ENCODE measurements at places on chromosomes 4 and X.

DNA sequence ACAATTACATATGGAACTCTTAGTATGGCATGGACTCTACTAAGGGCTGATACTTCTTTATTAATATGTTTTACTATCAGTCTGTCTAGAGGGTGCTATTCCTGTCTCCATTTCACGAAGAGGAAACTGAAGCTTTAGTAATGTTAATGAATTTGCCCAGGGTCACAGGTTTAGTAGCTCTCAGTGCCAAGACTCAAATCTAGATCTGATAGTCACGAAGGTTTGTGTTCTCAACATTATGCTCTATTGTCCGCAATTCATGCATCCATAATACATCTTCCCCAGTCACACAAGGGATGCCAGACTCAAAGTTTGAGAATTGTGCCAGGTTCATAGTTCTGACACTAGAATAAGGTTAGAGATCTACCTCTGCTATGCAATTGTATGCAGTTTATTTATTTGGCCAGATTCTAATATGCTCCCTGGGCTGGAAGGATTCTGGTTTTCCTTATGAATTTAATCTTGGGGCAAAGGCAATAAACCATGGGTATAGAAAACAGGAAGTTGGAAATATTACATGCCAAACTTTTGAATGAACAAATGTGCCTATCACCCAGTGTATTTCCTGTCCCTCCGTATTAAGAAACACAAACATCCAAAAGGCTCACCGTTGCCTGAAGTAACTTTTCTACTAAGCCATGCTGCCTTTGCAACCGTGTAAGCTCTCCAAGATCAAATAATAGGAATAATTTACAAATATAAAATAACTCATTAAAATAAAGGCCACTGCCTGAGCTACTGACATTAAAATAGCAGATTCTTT lies 478.5 kb downstream of the INPP4B start:
- DNase-seq, result no peak

DNA sequence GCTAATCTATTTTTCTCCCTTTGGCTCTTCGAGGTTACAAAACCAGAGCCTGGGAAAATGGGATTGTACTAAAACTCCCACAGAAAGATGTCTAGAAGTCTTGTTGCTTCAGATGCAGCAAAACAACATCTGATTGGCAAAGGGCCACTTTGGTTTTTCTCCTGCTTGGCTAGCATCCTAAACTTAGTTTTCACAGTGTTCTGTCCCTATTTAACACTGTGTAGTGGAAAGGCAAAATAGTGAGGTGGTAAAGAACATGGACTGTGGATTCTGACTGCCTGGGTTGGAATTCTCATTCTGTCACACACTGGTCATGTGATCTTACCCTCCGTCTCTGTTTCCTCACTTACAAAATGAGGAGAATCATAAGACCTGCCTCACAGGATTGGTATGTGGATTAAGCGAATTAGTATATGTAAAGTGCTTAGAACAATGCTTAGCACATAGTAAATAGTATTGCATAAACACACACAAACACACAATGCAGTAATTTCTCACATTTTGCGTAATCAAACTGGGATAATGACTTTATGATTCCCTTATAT lies 23.5 kb downstream of the TIGD2 start:
- no peak for DNase-seq

DNA sequence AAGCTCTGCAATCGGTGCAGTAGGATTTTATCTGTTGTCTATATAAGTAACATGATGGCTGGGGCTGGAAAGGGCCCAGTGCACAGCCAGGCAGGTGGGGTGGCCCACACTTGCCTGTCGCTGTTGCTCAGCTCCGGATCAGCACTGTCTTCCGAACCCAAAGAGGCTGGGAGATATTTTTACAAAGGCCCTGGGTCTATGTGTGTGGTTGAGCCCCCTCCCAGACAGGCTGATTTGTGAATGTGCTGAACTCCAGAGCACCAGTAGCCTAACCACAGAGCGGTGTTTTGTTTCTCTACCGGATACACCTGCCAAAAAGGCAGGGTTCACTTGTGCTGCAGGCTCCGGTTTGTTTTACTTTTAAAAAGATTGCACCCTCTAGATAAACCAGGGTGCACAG lies 33.5 kb upstream of the CHRNA9 start:
- no peak for DNase-seq

DNA sequence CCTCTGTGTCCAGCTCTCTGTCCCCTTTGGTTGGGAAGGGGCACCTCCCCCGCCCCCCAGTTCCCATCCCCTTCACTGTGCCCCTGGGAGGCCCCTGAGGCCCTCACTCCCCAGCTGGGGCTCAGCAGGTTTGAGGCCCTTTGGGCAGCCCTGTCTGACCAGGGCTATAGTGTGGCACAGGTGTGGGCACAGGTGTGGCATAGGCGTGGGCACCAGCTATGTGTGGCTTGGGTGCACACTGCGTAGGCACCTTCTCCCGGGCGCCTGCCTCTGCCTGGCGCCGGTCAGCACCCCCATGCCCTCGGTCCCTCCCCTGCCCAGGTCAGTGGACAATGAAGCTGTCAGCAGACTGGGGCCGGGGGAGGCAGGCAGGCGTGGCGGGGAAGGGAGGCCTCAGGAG lies 7.5 kb upstream of the FGFR3 start:
- DNase-seq, result no peak

DNA sequence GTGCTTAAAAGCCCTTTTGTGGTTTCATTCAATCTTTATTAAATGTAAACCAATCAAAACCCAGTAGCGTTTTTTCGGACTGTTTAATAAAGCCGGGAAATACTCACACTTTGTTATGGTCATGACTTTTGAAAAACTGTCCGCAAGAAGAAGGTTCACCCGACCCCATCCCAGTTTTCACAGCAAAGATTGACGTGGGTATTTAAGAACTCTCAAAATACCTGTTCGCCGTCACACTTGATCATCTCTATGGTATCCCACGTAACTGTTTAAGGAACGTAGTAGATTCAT lies 20.9 kb downstream of the ETDB start:
- no peak for DNase-seq

- no peak for DNase-seq
Measured at GRCh38 chr4:168822481-168822880, 187.6 kb downstream of the CBR4 start.

DNA sequence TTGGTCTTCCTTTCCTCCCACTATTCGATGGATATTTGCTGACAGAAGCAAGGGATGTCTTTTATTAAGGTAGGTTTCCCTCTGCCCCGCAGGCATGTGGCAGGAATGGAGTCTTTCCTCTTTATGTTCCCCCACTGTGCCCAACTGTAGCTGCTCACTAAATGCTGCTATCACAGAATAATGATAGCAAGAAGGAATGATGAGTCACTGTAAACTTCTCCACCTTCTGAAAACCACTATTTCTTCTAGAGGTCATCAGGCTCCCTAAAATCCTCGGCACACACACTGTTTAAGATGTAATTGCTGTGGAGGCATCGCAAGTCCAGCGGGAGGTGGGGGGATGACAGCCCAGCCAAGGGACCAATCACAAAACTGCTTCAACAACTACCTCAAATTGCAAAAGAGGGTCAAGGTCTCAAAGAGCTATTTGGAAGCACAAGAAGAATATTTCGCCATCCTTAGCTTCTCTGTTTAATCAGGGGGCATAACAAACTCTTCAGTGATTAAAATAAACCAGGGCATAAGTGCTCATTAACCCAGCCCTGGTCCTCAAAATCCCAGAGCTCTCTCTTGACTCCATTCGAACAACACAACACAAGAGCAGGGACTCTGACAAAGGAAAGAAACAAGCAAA lies 13.9 kb downstream of the QDPR start:
- no peak for DNase-seq

DNA sequence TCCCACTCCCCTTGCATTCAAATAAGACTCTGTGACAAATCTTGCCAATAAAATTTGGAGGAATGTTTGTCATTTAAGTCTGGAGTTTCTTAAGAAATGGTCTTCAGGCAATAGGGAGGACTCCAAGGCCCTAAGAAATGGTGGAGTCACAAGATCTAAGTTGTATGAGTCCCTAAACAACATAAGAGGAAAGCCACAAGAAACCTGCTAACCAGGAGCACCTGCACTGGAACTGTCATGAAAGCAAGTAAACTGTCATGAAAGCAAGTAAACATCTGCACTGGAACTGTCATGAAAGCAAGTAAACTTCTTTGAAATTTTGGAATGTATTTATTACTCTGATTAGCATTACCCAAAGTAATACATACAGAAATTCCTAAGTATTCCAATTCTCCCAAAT lies 3.5 kb downstream of the CNOT6L start:
- no peak for DNase-seq

- no peak for DNase-seq
Measured at GRCh38 chr4:61853041-61853440, 652.9 kb downstream of the ADGRL3 start.

DNA sequence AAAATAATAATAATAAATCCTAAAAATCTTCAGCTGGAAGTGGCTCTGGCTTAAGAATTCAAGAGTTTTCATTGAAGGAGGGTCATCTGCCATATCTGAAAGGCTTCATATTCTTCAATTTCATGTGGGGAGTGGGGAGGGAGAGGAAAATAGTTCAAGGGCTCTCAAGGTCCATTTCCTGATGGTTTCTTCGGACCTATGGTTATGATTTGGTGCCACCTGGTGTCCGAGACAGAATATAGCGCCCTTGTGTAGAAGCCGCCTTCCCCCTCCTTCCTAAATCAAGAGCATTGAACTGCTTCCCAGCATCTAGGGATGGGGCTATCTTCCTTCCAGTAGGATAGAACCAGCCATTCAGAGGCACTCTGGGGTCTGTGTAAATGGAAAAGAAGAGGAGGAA lies 34.3 kb downstream of the NLGN3 start:
- peak; percentile 70 for DNase-seq

- peak; percentile 22 for DNase-seq
Measured at GRCh38 chr4:184648313-184649025, 778 bp downstream of the CASP3 start.

GRCh38 chr4:152735396-152735859 lies 44.1 kb downstream of the TIGD4 start:
- DNase-seq, result peak; percentile 49

GRCh38 chrX:24870143-24870542 lies 145.6 kb downstream of the ARX start:
- DNase-seq, result peak; percentile 5

GRCh38 chrX:103687696-103688201 lies 1.2 kb upstream of the MORF4L2 start:
- DNase-seq, result peak; percentile 12

DNA sequence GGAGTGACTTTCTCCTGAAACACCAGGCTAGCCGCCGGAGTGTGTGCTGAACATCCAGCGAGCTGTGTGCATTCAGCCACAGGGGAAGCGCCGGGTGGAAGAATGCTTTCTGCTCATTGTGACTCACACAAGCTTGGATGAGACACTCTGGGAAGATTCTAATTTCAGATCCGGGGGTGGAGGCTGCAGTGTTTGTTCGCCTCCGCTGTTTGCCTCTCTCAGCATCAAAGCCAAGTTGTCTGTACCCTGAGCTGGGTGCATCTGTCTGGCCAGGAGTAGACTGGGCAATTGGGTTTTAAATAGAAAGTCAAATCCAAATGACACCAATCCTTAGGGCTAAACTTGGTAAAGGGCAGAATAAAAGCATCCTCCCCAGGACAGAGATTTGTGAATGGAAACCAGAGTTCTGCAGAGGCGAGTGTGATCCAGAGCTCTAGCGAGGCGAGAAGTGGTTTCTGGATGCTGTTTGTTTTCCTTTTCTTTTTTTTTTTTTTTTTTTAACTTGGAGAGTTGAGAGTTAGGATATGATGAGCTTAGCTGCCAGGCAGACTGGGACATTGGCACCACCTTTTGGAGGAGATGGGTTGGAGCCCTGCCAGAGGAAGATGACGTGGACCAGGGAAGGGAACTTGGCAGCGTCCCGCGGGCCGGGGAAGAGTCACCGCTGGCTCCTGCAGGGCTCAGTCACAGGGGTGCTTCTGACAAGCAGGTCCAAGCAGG lies 196.0 kb upstream of the PSAPL1 start:
- peak; percentile 75 for DNase-seq

GRCh38 chr4:184529283-184529682 lies 54.9 kb upstream of the IRF2 start:
- peak; percentile 54 for DNase-seq

DNA sequence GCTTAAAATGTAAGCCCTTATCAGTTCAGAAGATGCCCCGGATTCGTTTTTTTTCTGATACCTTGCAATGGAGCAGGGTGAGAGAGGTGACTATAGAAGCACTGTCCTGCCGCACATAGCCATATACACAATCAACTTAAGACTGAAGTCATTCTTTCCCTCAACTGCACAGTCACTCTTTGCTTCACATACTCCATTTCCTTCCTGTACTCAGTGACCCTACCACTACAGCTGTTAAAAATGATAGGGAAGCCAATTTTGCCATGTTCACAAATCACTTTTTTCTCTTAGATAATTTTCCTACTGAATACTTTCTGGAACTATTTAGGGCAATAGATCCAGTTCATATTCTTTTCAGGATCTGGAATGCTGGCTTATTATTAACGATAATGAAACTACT lies 300.0 kb downstream of the ANK2 start:
- DNase-seq, result no peak

DNA sequence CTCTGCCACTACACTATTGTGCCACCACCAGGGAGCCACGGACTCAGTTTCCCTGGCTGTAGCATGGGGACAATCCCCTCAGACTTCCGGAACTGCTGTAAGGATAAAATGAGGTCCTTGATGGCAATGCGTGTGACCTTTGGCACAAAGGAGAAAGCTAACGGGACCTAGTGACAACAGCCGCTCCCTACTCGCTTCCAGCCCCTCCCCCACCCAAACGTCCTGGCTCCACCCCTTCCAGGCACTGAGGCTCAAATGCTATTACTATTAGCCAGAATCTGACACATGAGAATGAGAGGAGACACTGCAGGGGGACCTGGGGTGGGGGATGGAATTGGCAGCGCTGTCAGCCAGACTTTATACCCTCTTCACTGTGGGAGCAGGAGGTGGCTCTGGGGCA lies 5.4 kb upstream of the DUSP9 start:
- DNase-seq, result no peak

- DNase-seq, result no peak
Measured at GRCh38 chrX:25597551-25597950, 540.6 kb upstream of the MAGEB18 start.

- DNase-seq, result no peak
Measured at GRCh38 chr4:99943904-99944437, 2.4 kb downstream of the DNAJB14 start.

DNA sequence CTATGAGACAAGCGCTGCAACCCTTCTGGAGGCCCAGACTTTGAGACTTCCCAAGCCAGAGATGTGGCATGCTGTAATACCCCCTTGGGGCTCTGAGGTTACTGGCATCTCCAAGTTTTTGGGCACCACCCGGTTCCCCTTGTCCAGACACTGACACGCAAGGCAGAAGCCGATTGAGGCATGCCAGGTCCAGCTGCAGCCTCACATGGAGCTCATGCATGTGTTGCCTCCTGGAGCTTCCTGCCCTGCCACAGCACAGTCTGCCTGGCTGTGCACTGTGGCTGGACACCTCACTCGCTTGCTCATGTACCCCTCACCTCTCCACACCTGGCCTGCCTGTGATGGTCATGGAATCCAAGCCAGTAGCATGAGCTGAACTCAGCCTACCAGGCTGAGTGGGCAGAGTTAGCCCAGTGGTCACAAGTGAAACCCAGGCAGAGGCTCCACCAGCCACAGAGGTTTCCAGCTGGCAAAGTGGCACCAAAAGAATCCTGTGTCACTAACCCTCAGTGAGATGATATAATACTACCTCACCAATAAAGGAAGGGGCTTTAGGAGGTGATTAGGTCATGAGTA lies 789.2 kb upstream of the INTU start:
- DNase-seq, result no peak

Data from HTR-8/SVneo (cell line).